ENCODE measurements at places on chromosomes 2 and 18.
A peak's percentile ranks its signal among the peaks of the same experiment; 100 is the strongest.

GRCh38 chr18:37450434-37451132 lies 115.0 kb downstream of the CELF4 start:
- no peak for DNase-seq

DNA sequence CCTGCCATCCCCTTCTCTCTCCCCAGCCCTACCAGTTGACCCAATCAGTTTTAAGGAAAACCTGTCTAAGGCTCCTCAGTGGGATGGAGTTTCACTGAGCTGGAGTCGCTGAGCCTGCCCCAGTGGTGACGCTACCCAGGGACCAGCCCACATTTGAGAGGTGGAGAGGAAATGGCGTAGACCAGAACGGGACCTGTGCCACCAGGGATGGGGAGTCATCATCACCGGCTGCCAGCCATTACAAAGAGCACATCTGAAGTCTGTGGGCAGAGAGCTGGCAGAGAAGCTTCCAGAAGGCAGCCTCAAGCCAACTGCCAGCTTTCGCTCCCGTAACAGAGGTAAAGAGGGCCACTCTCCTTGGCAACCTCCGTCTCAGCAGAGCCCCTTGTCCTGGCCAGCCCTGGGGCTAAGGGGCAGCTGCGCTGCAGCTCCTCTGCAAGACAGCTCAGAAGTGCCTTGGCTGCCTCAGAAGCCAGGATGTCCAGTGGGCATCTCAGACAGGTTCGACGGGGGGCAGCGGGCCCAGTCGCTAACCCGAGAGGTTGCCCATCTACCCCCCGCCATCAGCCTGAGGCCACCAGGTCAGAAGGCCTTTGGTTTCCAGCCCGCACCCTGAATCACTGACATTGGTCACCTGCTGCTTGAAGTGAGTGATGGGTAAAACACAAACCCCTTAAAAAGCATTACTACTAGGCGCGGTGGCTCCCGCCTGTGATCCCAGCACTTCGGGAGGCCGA lies 15.4 kb downstream of the SDC1 start:
- DNase-seq = no peak

DNA sequence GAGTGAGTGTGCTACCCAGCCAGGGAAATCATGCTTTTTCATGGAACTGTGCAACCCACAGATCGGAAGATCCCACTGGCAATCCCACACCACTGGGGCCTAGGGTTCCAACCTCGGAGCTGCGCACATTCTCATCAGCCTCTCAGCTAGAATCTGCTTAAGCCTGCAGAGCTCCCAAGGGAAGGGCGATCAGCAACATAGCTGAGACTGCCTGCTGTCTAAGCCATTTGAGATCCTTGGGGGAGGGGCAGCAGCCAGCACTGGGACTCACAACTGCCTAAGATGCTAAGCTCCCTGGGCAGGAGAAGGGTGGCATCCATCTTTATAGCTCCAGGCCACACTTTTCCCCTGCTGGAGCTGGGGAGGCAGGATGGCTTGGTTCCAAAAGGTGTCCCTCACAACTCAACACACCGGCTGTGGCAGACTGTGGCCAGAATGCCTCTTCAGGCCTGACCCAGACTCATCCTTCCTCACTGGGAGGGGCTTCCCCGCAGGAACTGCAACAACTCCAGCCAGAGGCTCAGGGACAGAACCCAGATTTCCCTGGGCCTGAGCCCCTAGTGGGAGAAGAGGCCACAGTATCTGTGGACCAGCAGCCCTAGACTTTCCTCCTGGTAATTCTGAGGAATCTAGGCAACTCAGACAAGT lies 1133.3 kb upstream of the PIK3C3 start:
- DNase-seq = no peak

DNA sequence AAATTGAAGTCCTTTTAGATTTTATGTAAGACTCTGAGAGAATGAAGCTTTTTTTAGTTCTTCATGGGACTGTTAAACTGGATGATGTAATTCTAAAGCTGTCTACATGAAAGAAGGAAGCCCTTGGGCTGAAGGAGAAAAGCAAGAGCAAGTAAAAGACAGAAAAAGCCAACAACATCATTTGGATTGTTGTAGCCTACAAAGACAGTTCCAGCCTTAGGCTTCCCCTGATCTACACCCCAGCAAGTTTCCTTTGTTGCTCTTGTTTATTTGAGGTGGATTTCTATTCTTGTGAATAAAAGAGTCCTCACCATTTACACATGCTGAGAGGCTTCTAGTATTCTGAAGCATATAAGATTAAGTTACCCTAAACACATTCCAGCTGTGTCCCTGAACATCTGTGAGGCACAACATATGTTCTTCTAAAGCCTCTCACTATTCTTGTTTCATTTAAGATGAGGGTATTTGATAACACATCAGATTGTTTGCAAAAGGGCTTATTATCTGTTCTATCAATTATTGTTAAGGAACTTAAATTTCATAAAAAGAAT lies 377.8 kb downstream of the LNPK start:
- DNase-seq = no peak

DNA sequence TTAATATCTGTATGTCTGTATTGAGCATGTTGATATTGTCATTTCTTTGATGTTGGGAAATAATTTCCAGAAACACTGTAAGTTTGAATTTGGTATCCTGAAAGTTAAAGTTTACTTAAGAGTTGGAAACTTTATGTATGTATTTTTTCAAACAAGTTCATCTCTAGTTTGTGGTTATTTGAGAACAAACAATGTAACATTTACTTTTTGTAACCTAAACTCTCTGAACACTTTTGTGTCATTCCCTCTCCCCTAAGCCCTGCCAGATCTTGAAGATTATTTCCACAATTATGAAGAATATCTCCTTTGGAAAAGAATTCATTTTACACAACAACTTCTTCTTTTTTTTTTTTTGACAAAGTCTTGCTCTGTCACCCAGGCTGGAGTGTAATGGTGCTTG lies 24.9 kb downstream of the TDRD15 start:
- no peak for DNase-seq

GRCh38 chr2:127153691-127154158 lies 46.8 kb upstream of the BIN1 start:
- DNase-seq = no peak

DNA sequence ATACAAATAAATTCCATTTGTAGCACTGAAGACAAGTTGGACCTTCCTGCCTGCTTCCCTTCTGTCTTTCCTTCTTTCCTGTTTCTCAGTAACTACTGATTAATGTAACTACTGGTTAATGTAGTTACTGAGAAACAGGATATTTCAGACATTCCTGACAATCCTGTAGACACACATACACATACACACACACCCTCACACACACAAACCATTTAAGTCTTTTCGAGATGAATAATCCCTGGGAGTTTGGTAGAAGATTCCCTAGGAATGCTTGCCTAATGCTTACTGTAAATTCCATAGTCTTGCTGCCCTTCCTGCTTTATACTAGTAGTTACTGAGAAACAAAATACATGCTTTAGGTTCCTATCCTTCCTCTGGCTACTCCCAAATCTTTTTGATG lies 83.9 kb downstream of the PIK3C3 start:
- no peak for DNase-seq

GRCh38 chr18:79484661-79485621 lies 89.2 kb downstream of the NFATC1 start:
- peak; percentile 79 for DNase-seq

DNA sequence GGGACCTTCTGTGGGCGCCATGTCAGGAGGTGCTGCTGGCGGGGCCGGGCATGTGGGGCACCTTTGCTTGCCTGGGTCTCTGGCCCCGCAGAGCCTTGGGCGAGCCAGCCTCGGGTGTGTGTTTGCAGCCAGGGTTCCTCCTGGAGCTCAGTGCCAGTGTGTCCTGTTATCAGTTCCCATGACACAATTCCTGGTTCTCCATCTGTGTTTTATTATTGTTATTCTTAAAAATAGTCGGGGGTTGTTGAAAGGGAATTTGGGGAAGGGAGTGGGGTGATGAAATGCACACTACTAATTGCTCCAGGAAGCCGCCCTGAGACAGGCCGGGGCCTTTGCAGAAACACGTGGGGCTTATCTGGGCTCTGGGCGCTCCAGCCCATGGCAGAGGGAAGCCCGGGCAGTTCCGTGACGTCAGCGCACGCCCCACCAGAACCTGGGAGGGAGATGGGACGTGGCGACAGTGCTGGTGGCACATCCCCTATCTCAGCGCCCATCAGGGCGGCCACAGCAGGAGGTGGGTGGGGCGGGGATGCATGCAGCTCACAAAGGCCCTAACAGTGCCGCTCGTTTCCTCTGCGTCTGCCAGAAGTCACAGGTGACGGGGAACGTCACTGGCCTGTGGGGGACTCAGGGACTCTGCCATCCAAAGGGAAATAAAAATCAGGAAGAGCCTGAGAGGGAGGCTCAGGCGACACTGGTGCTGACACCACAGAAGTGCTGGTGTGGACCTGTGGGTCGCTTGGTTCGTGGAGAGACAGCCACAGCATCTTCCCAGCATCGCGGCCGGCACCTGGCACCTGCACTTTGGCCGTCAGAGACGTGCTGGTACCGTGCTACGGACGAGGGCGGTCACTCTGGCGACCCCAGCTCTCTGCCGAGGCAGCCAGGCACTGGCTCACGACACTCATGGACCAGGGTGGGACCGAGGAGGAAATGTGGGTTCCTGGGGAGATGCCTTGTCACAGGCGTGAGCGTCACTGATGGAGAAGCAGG lies 131.0 kb downstream of the NFATC1 start:
- no peak for DNase-seq

DNA sequence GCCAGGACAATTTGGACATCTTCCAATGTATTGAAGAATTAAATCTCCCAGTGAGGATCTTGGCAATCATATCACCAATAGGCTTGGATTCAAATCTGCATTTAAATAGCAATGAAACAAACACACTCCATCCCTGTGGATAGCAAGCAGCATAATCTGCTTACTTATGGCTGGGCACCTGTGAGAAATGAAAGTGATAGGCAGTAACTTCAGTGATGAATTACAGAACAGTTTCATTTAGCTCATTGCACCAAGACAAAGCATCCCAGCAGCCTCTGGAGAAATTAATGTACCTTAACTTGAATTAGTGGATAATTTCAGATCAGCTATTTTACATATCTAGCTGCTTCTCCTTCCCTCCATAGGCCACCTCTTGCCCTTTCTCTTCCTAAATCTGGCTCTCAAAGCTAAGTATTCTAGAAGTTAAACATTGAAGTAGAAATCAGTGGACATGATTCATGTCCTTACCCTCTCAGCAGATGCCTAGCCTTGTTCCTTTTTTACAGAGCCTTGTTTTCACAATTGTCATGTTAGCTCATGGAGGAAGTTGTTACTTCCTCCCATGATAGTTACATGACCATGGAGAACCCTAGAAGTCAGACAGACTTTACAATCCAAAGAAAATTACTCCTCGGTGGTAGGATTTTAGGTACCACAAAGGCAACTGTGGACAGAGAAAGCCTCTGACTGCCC lies 88.5 kb upstream of the TACR1 start:
- no peak for DNase-seq

GRCh38 chr18:66752733-66753132 lies 148.8 kb upstream of the CDH19 start:
- no peak for DNase-seq

GRCh38 chr18:25454730-25455129 lies 102.8 kb upstream of the ZNF521 start:
- DNase-seq = no peak

- no peak for DNase-seq
Observed at GRCh38 chr2:204255526-204255925, 289.7 kb upstream of the PARD3B start.

DNA sequence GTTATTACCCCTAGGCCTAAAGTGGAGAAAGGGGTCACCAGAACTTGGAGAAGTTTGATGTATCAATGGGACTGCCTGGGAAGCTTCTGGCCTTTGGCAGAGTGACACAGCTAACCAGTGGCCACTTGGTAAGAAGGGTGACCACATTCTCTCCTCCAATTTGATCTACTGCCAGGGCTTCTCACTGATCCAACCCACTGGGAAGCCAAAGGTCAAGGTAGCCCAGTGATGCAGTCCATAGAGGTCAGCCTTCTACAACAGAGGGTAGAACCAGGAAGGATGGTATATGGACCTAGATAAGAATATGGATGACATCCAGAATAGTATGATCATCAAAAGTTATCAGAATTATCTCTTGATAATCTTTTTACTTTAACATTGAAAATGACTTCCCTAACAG lies 493.6 kb downstream of the NYAP2 start:
- no peak for DNase-seq

- DNase-seq = no peak
Observed at GRCh38 chr2:60544954-60545560, 8.4 kb downstream of the BCL11A start.

DNA sequence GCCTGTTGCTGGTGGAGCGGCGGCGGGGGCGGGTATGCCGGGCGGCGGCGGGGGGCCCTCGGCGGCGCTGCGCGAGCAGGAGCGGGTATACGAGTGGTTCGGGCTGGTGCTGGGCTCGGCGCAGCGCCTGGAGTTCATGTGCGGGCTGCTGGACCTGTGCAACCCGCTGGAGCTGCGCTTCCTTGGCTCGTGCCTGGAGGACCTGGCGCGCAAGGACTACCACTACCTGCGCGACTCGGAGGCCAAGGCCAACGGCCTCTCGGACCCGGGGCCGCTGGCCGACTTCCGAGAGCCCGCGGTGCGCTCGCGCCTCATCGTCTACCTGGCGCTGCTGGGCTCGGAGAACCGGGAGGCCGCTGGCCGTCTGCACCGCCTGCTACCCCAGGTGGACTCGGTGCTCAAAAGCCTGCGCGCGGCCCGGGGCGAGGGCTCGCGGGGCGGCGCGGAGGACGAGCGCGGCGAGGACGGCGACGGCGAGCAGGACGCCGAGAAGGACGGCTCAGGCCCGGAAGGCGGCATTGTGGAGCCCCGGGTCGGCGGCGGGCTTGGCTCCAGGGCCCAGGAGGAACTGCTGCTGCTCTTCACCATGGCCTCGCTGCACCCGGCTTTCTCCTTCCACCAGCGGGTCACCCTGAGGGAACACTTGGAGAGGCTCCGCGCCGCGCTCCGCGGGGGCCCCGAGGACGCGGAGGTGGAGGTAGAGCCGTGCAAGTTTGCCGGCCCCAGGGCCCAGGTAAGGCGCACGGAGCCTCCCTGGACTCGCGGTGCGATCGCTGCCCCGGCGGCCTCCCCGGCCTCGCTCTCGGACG lies 1.0 kb downstream of the ZCCHC2 start:
- peak; percentile 73 for DNase-seq

DNA sequence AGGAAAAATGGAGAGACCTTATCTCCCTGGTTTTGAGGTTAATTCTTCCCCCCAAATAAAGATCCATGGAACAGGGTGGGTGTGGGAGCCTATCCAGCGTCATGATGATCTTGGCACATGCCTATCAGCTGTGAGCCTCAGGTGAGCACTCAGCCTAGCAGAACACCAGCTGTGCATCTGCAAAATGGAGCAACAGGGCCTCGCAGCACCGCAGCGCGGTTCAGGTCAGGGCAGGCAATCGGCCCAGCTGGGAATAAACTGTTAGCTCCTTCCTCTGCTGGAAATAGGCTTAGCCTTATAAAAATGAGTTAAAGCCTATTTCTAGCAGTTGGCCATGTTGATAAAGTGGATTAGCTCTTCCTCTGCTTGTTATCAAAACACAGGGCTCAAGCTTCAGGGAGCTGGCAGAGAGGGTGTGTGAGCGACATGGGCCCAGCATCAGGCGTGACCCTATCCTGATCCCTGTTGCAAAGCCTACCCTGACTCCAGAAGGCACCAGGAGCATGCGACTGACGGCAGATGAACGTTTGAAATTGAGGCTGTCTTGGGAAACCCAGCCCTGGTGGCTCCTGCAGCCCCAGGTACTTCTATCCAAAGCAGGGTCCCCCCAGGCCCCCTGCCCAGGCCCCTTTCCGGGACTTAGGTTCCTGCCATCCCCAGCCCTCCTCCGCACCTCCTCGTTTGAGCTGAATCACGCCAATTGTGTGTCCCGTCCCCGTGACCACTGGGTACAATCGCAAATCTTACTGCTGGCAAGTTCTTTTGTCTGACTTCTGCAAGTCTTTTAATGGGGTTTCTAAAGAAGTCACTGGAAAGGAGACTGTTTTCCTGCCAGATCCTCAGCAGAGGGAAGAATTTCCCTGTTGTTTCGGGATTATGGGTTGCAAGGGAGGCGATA lies 35.4 kb downstream of the ARHGEF4 start:
- DNase-seq = peak; percentile 36
